ENCODE measurements at places on chromosomes 2 and 18.
A peak's percentile ranks its signal among the peaks of the same experiment; 100 is the strongest.

- DNase-seq, result no peak
Observed at GRCh38 chr2:52135235-52135634, 1103.3 kb upstream of the NRXN1 start.

DNA sequence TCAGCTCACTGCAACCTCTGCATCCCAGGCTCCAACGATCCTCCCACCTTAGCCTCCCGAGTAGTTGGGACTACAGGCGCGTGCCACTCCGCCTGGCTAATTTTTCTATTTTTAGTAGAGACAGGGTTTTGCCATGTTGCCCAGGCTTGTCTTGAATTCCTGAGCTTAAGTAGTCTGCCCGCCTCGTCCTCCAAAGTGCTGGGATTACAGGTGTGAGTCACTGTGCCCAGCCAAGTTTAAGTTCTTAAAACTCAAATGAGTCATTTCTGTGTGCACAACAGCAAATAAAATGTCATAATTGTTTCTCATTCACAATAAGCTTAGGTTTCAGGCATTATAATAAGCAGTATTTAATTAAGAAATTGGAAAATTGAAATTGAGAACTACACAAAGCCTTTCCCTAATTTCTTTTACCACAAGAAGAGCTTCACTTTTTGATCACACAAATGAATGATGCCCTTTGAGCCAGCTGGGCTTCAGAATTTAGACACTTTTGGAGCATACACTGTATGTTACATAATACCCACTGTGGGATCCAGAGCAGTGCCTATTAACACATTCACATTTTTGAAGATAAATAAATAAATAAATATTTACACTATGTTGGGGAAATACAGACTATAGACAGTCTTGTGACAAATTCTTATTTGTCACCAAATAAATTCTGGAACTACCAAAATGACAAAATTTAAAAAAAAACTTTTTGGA lies 8.6 kb upstream of the ME2 start:
- peak; percentile 42 for DNase-seq

- DNase-seq, result no peak
Observed at GRCh38 chr2:57598551-57598950, 448.1 kb upstream of the VRK2 start.

DNA sequence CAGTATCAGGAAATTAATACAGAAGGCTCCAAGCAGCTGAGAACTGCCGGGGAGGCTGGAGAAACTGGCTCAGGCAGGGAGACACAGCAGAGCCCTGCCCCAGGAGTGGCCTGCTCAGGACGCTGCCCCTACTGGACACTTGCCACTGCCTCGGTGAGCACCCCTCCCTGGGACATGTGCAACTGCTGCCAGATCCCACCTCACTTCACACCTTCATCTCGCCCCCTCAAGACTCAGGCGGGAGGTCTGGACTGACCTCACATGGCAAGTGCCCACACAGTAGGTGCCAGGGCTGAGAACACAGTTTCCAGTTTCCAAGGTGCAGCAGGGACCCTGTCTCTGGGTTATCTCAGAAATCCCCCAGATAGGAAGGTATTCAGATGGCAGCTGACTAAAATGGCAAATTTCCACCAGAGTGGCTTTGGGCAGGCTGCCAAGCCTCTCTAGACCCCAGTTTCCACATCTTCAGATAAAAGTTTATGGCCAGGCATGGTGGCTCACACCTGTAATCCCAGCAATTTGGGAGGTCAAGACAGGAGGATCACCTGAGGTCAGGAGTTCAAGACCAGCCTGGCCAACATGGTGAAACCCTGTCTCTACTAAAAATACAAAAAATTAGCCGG lies 33.7 kb upstream of the LBH start:
- DNase-seq, result no peak

DNA sequence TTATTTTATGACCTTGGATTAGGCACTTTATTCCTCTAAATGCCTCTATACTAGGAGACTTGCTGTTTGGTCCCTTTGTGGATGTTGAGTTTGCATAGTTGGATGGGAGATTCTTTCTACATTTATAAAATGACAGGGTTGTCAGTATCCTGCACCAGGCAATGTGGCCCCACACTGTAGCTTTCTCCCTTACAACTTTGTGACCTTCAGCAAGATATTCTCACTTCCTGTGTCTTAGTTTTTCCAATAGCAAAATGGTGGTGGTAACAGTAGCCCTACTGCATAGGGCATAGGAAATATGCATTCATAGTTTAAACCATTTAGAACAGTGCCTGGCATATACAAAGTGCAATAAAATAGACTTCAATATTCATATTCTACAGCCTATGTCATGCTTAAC lies 128.3 kb downstream of the TXNL1 start:
- no peak for DNase-seq

DNA sequence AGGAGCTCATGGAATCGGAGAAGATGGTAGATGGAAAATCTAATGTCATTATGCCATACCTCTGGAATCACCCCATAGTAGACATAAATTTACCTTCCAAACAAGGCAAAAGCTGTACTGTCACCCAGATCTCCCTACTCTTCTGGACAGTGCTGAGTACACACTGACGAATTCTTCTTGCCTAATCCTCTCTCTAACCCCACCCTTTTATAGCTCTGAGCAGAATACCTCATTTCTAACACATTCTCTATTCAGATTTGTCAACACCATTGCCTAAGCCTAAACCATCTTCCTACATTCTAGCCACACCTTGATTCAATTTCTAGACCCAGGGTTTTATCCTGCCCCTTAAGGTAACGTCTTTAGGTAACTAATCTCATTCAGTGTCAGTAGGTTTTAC lies 321.0 kb upstream of the NRP2 start:
- DNase-seq, result no peak

DNA sequence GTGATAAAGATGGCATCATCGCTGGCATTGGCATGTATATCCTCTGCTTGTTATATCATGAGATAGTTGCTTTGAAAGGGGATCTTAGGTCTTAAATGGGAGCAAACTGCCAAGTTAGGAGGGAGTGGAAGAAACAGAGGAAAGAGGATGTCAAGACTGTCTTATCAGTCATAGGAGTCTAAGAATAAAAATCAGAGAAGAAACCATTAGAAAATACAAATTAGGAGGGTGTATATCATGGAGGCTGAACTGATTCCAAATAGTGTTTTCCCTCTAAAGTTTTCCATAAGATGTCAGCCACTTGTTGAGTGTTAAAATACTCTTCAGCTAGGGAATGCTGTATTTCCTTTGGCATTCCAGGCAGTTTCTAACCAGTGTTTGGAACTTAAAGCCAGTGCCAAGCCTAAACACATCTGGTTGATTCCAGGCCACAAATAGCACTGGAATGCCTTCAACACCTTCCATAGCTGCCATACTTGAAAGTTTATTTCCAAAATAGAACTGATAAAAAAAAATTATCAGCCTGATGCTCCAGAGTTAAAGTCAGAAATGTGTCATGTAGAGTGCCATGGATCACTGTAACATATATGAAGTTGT lies 129.4 kb downstream of the ZEB2 start:
- no peak for DNase-seq

GRCh38 chr2:44550561-44550960 lies 188.8 kb downstream of the CAMKMT start:
- no peak for DNase-seq

Data from umbilical cord (tissue), 2 donors.